ENCODE measurements at places on chromosomes 16 and 17.

- DNase-seq = no peak
Measured at GRCh38 chr17:10802496-10803284, 1.2 kb downstream of the TMEM238L start.

DNA sequence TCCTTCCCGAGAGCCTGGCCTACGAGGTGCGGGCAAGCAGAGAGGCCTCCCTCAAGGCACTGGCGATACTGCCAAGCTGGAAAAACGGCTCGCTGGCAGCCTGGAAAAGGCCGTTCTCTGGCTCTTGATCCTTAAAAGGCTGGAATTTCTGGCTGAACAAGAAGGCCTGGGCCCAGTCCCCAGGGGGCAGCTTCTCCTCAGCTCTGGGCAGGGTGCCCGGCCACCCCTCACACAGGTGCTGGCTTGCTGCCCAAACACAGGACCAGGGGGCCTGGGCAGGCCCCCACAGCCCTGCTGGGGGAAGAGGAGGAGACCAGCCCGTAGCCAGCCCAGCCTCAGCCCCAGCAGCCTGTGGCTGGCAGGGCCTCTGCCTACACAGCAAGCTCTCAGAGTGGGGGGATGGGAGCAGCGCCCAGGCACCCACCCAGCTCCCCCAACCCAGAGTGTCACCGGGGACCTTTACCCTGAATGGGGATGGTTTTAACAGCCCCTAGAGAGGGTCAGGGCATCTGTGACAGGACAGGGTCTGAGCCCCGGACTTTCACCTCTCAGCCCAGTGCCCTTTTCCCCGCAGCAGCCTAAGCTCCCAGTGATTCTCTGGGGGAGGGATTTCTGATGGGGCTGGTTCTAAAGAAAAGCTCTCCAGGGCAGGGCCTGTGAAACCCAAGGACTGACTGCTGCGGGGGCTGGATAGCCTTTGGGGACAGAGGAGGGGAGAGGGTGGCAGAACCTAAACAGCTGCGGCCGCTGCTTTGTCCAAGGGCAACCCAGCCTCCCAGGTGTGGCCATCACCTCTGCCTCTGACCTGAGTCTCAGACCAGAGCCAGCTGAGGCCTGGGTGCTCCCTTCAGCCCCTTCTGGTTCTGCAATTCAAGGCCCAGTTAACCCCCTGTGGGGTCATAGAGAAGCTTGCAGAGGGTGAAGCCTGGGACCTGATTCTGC is 38.6 kb upstream of the TOB1 start:
- DNase-seq = no peak

- DNase-seq = no peak
Measured at GRCh38 chr16:2663553-2664546, 18.5 kb upstream of the KCTD5 start.

DNA sequence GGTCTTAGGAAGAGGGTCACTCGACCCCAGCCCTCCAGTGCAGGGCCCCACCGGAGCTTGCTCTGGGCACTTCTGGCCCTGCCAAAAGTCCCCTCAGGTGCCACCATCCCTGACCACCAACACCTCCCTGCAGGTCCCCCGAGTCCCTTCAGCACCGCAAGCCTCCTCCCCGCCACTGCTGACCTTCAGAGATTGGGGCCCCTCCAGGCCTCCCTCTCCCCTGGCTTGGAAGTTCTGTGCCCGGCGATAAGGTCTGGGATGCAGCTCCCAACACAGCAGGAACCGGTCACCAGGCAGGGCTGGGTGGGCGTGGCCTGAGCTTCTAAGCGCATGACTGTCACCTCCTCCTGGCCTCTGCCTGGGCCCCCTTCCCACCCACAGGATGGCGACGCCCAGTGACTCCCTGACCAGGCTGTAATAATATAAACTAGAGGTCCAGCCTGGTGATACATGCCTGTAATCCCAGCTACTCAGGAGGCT is 11.2 kb downstream of the PIEZO1 start:
- DNase-seq = no peak

DNA sequence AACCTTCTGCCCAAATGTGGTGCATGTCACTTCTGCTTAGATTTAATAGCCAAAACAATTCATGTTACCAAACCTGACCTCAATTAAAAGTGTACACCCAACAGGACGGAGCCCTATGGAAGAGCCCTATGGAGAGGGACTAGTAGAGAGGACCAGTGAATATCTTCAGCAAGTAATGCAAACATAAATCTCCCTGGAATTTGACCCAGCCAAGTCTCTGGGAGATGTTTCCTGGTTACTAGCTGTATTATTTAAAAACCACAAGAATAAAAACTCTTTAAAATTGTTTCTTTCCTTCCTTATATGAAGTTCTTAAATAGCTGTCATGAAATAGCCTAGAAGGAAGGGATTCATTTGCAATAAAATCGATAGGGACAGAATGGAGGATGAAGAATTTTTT is 255.8 kb downstream of the CDH11 start:
- DNase-seq = no peak

DNA sequence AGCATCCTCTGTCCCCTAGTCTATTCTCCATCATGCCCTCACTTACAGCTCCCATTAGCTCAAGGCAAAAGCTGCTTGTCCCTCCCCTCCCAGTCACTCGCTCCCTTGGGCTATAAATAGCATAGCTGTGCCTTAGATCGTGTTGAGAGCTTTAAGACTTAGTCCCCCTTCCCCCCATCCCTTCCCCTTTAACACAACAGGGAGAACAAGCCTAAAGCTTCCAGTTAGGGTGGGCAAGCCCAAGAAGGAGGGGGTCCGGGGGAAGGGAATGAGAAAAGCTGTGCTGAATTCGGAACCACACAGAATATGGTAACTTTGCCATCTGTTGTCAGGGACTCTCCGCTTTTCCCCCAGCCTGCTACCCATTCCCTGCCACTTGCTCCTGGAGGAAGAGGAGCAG is 4.9 kb upstream of the HIGD1B start:
- no peak for DNase-seq

DNA sequence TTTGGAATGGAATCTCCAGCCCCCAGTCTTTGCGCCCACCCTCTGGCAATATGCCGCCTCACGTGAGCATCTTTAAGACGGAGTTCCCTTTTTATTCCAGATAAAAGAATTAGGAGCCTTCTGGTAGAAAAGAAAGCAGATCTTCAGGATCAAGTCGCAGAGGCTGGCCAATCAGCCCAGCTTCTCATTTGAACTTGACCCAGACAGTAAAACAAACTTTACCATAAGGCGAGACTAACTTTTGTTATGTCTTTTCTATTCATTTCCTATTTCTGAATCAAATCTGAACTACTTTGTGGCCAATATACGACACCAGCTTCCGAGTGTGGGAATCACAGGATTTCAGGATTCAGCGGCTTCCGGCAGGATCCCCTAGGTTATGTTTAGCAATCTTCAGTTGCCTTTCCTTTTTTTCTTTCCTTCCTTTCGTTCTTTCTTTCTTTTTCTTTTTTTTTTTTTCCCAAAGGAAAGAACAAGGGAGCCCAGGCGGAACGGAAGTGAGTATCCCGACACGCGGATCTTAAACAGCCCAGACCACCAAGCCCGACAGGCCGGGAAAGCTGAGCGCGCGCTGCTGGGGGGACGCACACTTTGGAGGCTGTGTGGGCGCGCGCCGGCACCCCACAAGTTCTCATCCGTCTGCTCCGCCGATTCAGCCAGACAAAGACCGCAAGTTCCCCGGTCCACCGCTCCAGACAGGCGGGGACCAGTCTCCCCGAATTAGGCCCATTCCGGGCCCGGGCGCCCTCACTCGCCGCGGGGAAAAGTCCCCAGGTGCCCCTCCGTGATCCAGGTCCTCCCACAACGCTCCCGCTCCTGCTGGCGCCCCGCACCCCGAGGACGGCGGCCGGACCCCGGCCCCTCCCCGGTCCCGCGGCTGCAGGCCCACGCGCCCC is 633 bp downstream of the TBC1D16 start:
- peak; percentile 62 for DNase-seq

DNA sequence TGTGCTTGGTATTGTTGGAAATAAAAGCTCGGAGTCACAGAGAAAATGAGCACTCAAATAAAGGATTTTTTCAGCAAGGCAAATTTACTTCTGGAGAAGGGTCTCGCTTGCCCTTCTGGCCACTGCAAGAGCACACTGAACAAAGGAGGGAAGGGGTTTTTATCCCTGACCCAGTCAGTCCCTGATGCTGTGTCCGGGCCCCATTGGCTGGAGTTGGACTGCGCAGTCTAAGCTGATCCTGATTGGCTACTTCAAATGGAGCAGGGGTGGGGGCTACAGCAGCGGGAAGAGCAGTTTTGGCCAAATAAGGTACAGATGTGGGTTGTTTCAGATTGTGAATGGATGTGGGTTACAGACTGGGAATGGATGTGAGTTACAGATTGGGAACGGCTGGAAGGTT is 4.3 kb upstream of the NLRP1 start:
- DNase-seq = no peak

- DNase-seq = peak; percentile 71
Measured at GRCh38 chr17:34146440-34147043, 108.5 kb upstream of the CCL2 start.

- DNase-seq = no peak
Measured at GRCh38 chr17:77495575-77495974, 354.8 kb downstream of the SEC14L1 start.

DNA sequence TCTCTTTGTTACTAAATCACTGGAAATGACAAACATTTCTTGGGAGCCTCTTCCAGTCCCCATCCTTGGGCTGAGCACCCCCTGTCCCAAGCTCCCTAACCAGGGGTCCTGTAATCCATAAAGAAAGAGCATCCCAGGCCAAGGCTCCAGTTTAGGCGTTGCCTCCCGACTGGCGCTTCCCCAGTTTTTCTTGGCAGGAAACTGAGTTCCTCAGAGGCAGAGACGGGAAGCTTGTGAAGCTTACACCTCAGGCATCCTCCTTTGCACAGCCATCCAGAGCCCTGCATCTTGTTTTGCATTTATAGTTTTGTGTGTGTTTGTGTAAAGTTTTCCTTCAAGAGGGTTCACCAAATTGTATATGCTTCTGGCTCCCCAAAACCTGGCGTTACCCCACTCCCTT is 7.1 kb downstream of the COPZ2 start:
- DNase-seq = no peak

DNA sequence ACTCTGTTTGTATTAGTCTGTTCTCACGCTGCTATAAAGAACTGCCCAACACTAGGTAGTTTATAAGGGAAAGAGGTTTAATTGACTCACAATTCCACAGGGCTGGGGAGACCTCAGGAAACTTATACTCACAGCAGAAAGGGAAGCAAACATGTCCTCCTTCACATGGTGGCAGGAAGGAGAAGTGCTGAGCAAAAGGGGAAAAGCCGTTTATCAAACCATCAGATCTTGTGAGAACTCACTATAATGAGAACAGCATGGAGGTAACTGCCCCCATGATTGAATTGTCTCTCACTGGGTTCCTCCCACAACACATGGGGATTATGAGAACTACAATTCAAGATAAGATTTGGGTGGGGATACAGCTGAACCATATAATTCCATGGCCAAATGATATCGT is 30.9 kb downstream of the ABCC1 start:
- no peak for DNase-seq

DNA sequence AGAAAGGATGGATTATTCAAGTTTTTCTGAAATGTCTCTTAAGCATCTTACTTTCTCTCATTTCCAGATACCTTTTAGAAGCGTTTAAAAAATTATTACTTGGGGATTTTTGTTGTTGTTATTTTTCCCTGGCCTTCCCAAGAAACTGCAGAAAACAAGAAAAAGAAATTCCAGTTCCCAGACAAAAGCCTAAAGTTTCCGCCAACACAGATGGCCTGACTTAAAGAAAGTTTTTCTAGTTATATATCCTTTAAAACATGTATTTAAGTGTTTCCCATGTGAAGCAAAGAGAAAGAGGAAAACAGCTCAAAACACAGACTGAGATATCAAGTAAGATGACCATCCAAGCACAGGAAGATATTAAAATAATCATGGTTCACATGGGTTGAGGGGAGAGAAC is 401.7 kb upstream of the MAF start:
- DNase-seq = no peak

DNA sequence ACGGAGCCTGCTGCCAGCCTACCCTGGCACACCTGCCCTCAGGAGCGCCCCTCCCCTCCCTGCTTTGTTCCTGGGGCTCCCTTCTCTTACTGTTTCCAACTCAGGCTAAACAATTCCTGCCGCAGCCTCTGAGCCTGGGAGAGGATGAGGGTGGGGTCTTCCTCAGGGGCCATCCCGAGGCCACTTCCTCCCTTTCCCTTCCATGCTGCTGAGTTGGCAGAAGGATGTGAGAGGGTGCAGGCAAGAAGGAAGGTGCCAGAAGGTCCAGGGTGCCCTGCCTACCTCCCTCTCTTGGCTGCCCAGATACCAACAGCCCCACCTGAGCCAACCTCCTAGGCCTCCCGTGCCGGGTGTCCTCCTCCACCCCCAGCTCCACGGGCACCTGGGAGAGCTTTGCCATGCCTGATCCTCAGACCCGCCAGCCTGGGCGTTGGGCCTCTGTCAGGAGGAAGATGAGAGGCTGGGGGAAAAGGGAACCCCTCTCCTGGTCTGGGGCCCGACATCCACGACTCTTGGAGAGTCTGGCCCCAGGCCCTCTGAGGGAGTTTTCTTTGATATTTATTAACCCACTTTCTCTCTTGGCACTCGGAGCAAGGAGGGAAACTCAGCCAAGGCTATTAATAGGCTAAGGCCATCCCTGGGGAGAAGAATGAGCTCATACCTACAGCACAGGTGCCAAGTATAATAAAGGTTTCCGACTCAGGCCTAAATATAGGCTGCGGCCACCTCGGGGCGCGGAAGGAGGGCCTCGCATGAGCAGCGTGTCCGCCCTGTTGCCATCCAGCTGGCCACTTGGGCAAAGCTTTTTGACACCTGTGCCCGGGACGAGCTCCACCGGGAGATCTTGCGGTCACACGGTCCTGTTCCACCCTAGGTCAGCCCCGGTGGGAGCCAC is 232.0 kb downstream of the ENGASE start:
- DNase-seq = no peak

DNA sequence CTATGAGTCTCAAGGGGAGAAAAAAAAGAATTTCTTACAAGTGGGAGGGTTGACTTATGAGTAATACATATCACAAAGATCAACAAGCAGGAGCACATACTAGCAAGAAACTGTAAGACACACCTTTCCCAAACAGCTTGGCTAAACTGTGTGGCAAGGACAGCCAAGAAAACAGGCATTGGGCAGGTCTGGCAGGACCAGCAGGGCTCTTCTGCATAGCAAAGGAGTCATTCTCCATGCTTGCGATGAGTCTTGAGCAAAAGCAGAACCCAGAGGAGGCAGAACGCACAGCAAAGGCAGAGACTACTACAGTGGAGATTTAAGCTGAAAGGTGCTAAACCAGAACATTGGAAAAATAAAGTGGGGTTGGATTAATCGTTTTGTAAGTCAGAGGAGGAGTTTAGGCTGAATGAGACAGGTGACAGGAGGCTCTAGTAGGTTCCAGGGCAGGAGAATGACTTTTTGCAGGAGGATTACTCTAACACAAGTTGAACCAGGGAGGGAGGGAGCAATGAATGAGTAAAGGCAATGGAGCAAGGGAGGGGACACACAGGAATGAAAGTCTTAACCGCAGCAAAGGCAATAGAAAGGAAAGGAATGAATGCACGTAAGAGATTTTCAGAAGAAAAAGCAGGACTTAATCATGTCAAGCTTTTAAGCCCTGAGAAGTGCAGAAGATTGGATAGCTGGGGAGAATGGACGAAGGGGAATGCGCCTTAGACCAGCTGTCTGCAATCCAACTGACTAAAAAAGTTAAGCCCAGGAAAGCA is 2.7 kb downstream of the N4BP1 start:
- no peak for DNase-seq

- DNase-seq = peak; percentile 74
Measured at GRCh38 chr16:285146-286055, 2.4 kb downstream of the PDIA2 start.
